Stimulated activated effector memory CD8-positive, alpha-beta T cell treated with anti-CD3 and anti-CD28 coated beads, Interleukin-12 subunit alpha, Interleukin-12 subunit beta, amount 100 ng/mL, for 72 hours (primary cell): ENCODE measurements at places on chromosomes 16 and 17.
A peak's percentile ranks its signal among the peaks of the same experiment; 100 is the strongest.

DNA sequence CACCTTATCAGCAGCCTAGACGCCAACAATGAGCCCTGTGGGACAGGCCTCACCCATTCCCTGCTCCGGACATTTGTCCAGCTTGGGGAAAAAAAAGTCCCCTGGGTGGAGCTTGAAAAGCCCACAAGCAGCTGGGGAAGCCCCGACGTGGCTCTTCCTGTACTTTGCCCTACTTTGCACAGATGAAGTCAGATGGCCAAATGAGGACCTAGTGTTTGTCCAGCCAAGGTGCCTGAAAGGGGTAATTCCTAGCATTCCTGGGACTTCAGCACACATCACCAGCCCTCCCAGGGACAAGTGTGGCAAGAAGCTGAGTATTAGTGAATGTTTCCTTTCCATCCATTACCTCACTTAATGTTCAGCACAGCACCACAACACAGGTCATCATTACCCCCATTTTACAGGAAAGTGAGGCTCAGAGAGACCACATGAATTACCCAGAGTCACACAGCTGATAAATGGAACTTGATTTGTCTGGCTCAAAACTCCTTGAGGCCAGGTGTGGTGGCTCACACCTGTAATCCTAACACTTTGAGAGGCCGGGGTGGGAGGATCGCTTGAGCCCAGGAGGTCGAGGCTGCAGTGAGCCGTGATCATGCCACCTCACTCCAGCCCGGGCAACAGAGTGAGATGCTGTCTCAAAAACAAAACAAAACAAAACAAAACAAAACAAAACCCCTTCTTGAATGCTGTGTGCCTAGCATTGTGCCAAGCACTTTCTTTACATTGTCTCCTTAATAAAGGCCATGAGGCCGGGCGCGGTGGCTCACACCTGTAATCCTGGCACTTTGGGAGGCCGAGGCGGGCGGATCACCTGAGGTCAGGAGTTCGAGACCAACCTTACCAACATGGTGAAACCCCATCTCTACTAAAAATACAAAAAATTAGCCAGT lies 19.9 kb upstream of the PLLP start:
- no peak for DNase-seq

DNA sequence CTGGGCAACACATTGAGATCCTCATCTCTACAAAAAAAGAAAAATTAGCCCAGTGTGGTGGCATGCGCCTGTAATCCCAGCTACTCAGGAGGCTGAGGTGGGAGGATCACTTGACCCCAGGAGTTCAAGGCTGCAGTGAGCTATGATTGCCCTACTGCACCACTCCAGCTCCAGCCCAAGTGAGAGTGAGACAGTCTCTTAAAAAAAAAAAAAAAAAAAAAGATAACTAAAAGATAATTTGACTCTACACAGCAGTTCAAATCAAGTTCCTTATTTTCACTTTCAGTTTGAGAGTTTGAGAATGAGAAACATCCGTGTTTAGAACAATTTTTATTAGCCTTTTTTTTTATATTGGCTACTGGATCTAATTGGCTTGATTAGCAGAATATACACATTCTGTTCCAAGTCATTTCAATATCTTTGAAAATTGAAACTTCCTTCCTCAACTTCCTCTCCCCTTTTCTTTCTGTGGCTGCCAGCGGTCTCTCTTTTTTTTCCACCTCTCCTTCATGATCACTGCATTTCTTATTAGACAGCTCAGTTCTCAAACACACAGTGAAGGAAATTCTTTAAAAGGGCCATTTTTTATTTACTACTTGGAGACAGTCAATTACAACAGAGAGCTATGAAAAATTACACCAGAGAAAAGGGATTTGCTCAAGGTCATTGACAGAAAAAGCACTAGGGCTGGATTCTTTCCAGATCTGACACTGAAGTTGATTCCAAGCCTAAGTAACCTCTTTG lies 4.5 kb upstream of the ACSF2 start:
- DNase-seq: no peak

DNA sequence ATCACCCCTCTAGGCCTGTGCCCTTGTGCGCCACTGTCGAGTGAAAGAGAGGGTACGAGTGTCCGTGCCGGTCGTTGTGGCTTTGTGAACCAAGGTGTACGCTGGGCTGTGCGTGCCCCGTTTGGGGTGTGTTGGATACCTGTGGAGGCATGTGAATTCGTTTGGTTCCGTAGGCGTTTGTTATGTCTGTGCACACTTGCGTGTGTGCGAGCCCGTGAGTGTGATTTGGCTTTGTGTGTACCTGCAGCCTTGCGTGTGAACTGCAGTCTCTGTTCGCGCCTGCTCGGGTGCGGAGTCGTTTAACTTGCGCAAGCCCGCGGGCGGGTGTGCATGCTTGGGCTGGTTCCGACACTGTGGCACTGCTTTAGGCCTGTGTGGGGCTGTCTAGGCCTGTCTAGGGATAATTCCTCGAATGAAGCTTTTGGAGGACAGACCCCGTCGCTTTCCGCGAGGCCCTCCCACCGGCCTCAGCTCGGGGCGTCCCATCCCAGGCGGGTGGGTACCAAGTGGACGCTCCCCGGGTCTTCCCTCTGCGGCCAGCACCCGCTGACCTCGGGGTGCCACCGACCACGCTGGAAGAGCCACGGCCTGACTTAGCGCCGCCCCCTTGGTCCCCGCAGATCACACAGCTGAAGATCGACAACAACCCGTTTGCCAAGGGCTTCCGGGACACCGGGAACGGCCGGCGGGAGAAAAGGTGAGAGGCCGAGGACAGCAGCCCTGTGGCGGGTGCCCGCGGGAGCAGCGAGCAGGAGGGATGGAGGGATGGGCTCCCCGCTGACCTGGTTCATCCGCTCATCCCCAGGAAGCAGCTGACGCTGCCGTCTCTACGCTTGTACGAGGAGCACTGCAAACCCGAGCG lies 4.4 kb downstream of the TBX2 start:
- DNase-seq: peak; percentile 61

DNA sequence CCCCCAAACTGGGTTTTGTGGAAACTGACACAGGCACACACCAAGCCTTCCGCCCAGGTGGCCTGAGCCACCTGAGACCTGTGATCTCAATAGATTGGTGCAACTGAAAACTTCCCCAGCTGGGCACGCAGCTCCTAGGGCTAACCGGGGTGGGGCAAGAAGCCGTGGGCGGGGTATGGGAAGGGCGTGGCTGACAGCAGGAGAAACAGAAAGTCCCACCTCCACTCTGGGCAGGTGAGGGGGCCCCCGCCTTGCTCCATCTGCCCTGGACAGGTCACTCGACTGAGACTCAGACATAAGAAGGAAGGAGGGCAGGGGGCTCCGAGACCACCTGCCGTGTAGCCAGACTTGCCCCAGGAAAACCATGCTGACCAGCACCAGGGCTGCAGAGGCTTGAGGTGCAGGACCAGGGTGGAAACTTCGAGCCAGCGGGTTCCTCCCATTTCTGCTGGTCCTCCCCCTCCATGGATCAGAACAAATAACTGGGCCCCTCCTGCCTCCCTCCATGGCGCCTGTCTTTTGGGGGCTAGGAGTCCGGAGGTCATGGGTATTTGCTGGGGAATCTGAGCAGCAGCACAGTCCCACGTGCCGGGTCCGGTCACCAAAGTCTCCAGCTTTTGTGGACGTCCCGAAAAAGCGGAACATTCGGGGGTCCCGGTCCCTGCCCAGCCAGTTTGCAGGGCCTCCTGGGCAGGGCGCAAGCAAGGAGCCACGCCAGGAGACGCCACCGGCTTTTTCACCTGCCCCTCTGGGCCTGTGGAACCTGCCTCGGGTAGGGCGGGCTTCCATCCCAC lies 1.3 kb downstream of the TIMP2 start:
- peak; percentile 66 for DNase-seq

- DNase-seq: no peak
These were observed 1386.4 kb downstream of the CDH11 start for GRCh38 chr16:63735456-63735855.

DNA sequence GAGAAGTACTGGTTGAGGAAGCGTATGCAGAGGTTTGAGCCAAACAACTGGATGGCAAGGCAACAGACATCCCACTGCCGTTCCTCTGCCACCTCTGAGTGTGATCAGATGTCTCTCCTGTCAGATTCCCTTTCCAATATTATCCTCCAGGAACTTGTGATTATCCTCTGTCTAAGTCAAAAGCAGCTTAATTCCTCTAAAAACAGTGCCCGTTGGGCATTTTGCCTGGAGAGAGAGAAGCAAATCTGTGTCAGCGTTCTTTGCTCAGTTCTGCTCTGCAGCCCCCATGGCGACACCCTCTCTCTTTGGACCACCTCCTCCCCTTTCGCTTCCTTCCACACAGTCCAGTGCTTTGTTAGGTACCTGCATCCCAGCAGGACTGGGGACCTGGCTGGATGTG lies 56.1 kb upstream of the TBX2 start:
- no peak for DNase-seq

- no peak for DNase-seq
These were observed 18.4 kb downstream of the CARHSP1 start for GRCh38 chr16:8850279-8850885.

DNA sequence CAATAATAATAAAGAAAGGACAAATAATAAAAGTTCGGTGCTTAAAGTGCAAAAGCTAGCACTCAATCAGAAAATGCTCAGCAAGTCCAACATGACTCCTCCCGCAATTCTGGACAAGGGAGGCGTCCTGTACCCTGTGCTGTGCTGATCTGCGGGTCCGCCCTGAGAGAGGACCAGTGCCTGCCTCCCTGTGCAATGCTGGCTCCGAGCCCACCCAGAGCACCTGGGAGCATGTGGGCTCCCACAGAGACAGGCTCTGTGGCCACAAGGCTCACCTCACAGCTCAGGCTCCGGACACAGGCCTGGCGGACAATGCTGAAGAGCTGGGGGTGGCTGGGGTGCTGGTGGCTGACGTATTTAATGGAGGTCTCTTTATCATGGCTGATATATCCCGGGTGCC lies 11.1 kb downstream of the FLCN start:
- no peak for DNase-seq

- no peak for DNase-seq
These were observed 6.0 kb upstream of the CCL3 start for GRCh38 chr17:36095992-36096391.

- no peak for DNase-seq
These were observed 40.5 kb upstream of the KCNJ2 start for GRCh38 chr17:70128727-70129238.

- no peak for DNase-seq
These were observed 110.2 kb upstream of the CACNG5 start for GRCh38 chr17:66724581-66725341.
